ENCODE measurements at places on chromosomes 12 and 14.

- no peak overlapping the region for H3K4me3 ChIP-seq
- H3K4me1 ChIP-seq = no peaks in the 10 kb centered on the region
- H3K36me3 ChIP-seq = no peaks in the 10 kb centered on the region
- H3K27ac ChIP-seq = no peak overlapping the region
- no peak for DNase-seq
Measured at GRCh38 chr14:33017016-33017415, 78.3 kb downstream of the NPAS3 start.

GRCh38 chr12:32903318-32903717, 6.7 kb upstream of the PKP2 start:
- H3K27me3 ChIP-seq = no peaks in the 10 kb centered on the region
- no peak overlapping the region for H3K4me3 ChIP-seq
- DNase-seq = no peak
- no peak overlapping the region for H3K27ac ChIP-seq
- peaks cover 22% of the 10 kb centered on the region for H3K4me1 ChIP-seq
- no peaks in the 10 kb centered on the region for H3K36me3 ChIP-seq

DNA sequence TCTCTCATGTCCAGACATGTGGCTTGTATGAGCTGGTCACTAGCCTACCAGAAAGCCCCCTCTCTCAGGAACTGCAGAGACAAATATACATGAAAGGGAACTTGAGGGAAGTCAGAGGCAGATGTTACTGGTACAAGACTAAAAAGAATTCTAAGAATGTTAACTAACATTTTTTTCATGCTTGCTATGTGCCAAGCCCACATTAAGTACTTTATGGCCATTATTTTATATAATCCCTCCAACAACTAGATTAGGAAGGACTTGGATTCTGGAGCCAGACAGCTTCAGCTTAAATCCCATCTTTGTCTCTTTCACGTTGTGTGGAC, 24.6 kb downstream of the TTC9 start:
- DNase-seq = peak; percentile 1
- H3K27me3 ChIP-seq = no peaks in the 10 kb centered on the region
- no peaks in the 10 kb centered on the region for H3K36me3 ChIP-seq

- no peak overlapping the region for H3K4me3 ChIP-seq
- no peak overlapping the region for H3K27ac ChIP-seq
- no peaks in the 10 kb centered on the region for H3K4me1 ChIP-seq
- no peaks in the 10 kb centered on the region for H3K27me3 ChIP-seq
- H3K36me3 ChIP-seq = no peaks in the 10 kb centered on the region
Measured at GRCh38 chr14:97298736-97299135, 501.6 kb downstream of the VRK1 start.

GRCh38 chr12:39003541-39004155, 98.3 kb upstream of the CPNE8 start:
- H3K27me3 ChIP-seq = no peaks in the 10 kb centered on the region
- no peak for DNase-seq
- no peaks in the 10 kb centered on the region for H3K36me3 ChIP-seq
- H3K4me3 ChIP-seq = no peak overlapping the region
- no peaks in the 10 kb centered on the region for H3K4me1 ChIP-seq

- no peaks in the 10 kb centered on the region for H3K36me3 ChIP-seq
- H3K27ac ChIP-seq = no peak overlapping the region
- H3K27me3 ChIP-seq = no peaks in the 10 kb centered on the region
- H3K4me1 ChIP-seq = no peaks in the 10 kb centered on the region
- H3K4me3 ChIP-seq = no peak overlapping the region
Measured at GRCh38 chr14:92665661-92666110, 82.7 kb downstream of the LGMN start.

GRCh38 chr12:71636704-71637115, 26.9 kb downstream of the ZFC3H1 start:
- peak; percentile 80 for DNase-seq
- H3K27me3 ChIP-seq = no peaks in the 10 kb centered on the region
- H3K4me3 ChIP-seq = no peak overlapping the region
- no peak overlapping the region for H3K27ac ChIP-seq
- H3K36me3 ChIP-seq = peaks cover 83% of the 10 kb centered on the region

- no peaks in the 10 kb centered on the region for H3K4me1 ChIP-seq
- H3K27me3 ChIP-seq = peaks cover 100% of the 10 kb centered on the region
- peak overlapping the region; percentile 16 for H3K4me3 ChIP-seq
- H3K27ac ChIP-seq = no peak overlapping the region
- H3K36me3 ChIP-seq = no peaks in the 10 kb centered on the region
Measured at GRCh38 chr12:54009171-54010052, 627 bp downstream of the HOXC8 start.

- H3K4me1 ChIP-seq = no peaks in the 10 kb centered on the region
- H3K36me3 ChIP-seq = no peaks in the 10 kb centered on the region
- no peak overlapping the region for H3K27ac ChIP-seq
- H3K27me3 ChIP-seq = no peaks in the 10 kb centered on the region
Measured at GRCh38 chr12:46089414-46090162, 99.2 kb upstream of the SCAF11 start.

DNA sequence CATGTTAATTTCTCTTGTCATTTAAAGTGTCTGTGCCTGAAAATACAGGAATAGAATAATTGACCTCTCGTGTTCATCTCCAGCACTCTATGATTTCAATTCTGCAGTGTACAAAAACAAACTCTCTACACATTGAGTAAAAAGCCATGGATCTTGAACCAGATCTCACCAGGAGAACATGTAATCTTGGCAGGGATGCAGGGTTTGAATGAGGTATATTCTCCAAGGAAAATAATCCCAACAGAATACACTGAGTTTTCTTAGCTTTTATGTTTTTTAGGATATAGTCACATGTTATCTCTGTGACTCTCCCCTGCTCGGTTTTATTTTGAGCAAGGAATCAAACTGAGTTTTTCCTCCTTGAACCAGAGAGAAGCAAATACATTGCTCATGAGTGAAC, 224.7 kb downstream of the PIK3C2G start:
- H3K27ac ChIP-seq = no peak overlapping the region
- H3K4me1 ChIP-seq = no peaks in the 10 kb centered on the region
- no peaks in the 10 kb centered on the region for H3K36me3 ChIP-seq
- no peak overlapping the region for H3K4me3 ChIP-seq
- no peak for DNase-seq

GRCh38 chr14:96027431-96028355, 11.5 kb upstream of the C14orf132 start:
- DNase-seq = no peak
- no peaks in the 10 kb centered on the region for H3K4me1 ChIP-seq
- H3K4me3 ChIP-seq = no peak overlapping the region

GRCh38 chr12:110557300-110557699, 25.8 kb downstream of the PPTC7 start:
- H3K4me3 ChIP-seq = no peak overlapping the region
- DNase-seq = no peak
- H3K27ac ChIP-seq = peak overlapping the region; percentile 74
- no peaks in the 10 kb centered on the region for H3K36me3 ChIP-seq
- peaks cover 28% of the 10 kb centered on the region for H3K4me1 ChIP-seq
- H3K27me3 ChIP-seq = no peaks in the 10 kb centered on the region

- peaks cover 22% of the 10 kb centered on the region for H3K4me1 ChIP-seq
- peaks cover 17% of the 10 kb centered on the region for H3K27me3 ChIP-seq
- H3K27ac ChIP-seq = no peak overlapping the region
- H3K36me3 ChIP-seq = no peaks in the 10 kb centered on the region
- DNase-seq = no peak
- no peak overlapping the region for H3K4me3 ChIP-seq
Measured at GRCh38 chr14:57485635-57486034, 8.0 kb downstream of the CCDC198 start.

- H3K27me3 ChIP-seq = no peaks in the 10 kb centered on the region
- peaks cover 4% of the 10 kb centered on the region for H3K4me1 ChIP-seq
- no peak overlapping the region for H3K4me3 ChIP-seq
Measured at GRCh38 chr12:84161296-84161695, 751.3 kb downstream of the SLC6A15 start.

DNA sequence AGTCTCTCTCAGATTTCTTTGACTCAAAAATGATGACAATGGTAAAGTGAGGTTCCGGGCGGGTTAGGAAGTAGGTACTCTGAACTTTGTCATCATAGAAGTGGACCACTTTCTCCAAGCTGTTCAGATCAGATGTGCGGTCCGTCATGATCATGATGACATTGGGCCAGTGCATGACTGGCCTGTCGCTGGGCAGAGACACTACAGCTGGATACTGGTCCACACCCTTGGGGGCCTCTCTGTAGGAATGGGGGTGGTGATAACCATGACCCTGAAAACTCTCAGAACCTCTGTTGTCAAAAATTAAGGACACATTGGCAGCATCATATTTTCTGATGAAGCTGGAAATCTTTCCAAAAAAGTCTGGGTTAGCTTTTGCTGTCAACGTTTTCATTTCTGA, 28.2 kb downstream of the KICS2 start:
- no peaks in the 10 kb centered on the region for H3K36me3 ChIP-seq
- H3K27me3 ChIP-seq = no peaks in the 10 kb centered on the region
- no peak overlapping the region for H3K27ac ChIP-seq
- no peaks in the 10 kb centered on the region for H3K4me1 ChIP-seq
- H3K4me3 ChIP-seq = no peak overlapping the region

DNA sequence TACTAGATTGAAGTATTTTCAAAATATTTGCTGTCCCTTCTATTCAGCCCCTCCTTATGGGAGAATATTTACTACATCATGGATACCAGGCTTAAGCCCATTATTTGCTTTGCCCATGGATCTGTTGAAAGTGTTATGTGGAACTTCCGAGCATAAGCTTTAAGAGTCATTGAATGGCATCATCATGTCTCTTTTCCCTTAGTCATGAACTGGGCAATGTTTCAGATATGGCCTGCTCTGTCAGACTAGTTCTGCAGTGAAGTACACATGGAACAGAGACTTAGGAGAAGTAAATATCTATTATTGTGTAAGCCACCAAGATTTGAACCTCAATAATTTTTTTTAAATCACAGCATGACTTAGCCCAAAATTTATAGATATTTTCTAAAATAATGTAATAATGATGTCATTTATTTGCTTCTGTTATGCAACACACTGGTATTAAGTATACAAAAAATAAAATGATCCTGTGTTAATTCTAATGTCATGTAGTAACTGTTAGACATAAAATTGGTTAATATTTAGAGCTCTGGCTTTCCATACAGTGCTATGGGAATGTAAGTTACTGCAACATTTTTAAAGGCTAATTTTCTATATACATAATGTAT, 1097.3 kb downstream of the SLC16A7 start:
- H3K36me3 ChIP-seq = no peaks in the 10 kb centered on the region
- H3K4me1 ChIP-seq = no peaks in the 10 kb centered on the region
- H3K27me3 ChIP-seq = no peaks in the 10 kb centered on the region
- H3K27ac ChIP-seq = no peak overlapping the region
- DNase-seq = no peak

- no peaks in the 10 kb centered on the region for H3K27me3 ChIP-seq
- no peaks in the 10 kb centered on the region for H3K36me3 ChIP-seq
- peaks cover 39% of the 10 kb centered on the region for H3K4me1 ChIP-seq
- DNase-seq = no peak
- peak overlapping the region; percentile 26 for H3K27ac ChIP-seq
Measured at GRCh38 chr14:61567838-61568571, 127.3 kb upstream of the HIF1A start.

GRCh38 chr14:23881282-23881681, 72.3 kb upstream of the DHRS4 start:
- no peak for DNase-seq
- no peaks in the 10 kb centered on the region for H3K4me1 ChIP-seq
- H3K4me3 ChIP-seq = no peak overlapping the region
- H3K27ac ChIP-seq = no peak overlapping the region
- no peaks in the 10 kb centered on the region for H3K27me3 ChIP-seq
- no peaks in the 10 kb centered on the region for H3K36me3 ChIP-seq

GRCh38 chr12:84089356-84089755, 823.2 kb downstream of the SLC6A15 start:
- H3K36me3 ChIP-seq = no peaks in the 10 kb centered on the region
- no peak overlapping the region for H3K27ac ChIP-seq
- no peak for DNase-seq

GRCh38 chr12:132569856-132570480, 40.4 kb downstream of the LRCOL1 start:
- H3K4me1 ChIP-seq = no peaks in the 10 kb centered on the region
- no peak overlapping the region for H3K27ac ChIP-seq
- H3K27me3 ChIP-seq = no peaks in the 10 kb centered on the region
- H3K36me3 ChIP-seq = peaks cover 10% of the 10 kb centered on the region
- H3K4me3 ChIP-seq = no peak overlapping the region

DNA sequence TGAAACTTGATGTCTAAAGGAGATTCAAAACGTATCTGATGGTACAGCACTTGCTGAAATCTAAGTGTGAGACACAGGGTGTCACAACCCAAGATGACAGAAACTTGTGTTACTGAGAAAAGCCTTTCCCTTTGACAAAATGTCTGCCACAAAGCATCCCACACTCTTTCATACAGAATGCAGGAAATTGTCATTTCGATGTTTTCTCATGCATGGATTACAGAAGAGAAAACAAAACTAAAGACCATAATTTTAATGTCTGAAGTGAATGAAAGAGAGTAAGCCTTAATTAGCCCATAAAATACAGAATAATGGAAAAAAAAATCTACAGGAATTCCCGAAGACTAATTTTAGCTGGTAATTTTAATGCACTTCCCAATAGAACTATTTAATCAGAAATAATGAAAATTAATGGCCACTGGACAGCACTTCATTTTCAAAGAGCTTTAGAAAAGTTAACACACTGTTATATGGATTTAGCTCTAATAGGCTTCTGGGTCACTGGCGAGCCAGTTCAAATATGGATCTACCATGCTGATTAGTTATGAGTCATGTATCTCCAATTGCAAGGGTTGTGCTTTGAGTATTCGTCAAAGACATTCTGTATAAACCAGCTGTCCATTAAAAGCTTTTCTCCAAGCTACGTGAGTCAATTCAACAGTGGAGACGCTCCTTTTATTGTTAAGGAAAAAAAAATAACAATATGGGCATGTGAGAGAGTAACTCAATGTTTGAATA, 656.7 kb downstream of the SLC16A7 start:
- no peaks in the 10 kb centered on the region for H3K36me3 ChIP-seq
- H3K27ac ChIP-seq = no peak overlapping the region
- no peak for DNase-seq
- H3K4me3 ChIP-seq = no peak overlapping the region
- H3K27me3 ChIP-seq = no peaks in the 10 kb centered on the region
- H3K4me1 ChIP-seq = no peaks in the 10 kb centered on the region
